ENCODE measurements at places on chromosomes 3 and 15.

GRCh38 chr3:11201251-11202019 lies 47.1 kb downstream of the HRH1 start:
- no peak for DNase-seq

DNA sequence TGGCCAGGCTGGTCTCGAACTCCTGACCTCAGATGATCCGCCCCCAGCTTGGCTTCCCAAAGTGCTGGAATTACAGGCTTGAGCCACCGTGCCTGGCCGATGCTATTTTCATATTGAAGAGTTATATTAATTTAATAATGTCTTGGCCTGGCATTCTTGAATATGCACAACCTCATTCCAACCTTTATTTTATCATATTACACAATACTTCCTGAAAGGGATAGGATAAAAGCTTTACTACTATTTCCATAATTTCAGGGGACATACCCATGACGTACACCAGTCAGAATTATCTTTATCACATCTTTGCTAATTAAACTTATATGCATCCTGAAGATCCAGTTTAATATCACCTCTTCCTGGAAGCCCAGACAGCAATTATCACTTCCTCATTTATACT lies 205.3 kb downstream of the ZIC4 start:
- no peak for DNase-seq

- no peak for DNase-seq
These were observed 14.4 kb downstream of the GOLGB1 start for GRCh38 chr3:121735047-121735696.

- DNase-seq = no peak
These were observed 45.7 kb downstream of the TCF12 start for GRCh38 chr15:56964182-56964581.

- no peak for DNase-seq
These were observed at the start of gene GPR156 for GRCh38 chr3:120284747-120285507. Gene GPR156, minus strand, starts transcription at chr3:120285222. Its CDS starts 41,124 bp downstream, at chr3:120244098.

DNA sequence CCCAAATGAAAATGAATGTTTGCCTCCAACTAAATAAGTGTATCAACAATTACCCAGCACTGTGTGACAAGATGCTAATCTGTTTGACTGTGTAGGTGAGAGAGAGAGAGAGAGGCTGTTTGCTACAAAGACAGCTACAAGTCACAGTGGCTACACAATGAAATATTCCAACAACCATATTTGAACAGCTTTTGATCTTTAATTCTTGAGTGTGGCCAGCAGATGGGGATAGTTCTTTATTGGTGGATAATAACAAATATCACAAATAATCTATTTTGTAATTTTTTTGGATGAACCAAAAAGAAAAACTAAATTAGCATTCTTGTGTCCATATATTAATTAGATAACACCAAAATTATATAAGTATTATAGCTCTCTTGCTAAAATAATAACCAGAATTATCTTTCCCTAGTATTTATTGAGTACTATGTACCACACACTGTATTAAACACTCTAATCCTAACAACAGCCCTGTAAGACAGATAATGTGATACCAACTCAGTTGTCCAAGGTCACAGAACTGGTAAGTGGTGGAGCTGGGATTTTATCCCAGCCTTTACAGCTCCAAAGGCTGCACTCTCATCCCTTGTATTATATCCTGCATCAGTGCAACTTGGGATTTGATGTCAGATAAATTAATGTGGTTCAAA lies 61.9 kb upstream of the C3orf80 start:
- DNase-seq = no peak

DNA sequence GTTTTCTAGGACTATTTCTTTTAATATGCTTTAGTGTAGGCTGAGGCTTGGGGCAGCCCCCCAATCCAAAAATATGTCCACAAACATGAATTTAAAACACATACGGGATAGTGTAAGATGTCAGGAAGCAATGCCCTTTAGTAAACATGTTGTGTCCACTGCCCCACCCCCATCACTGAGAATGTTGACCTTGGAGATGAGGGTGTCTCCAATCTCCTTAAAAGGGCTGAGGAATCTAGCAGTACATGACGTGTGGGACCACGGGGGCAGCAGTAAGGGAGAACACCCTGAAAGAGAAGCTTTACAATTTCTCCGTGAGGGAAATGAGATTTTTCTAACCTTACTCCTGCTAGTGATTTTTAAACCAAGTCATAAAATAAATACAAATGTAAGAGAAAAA lies 84.7 kb downstream of the SQOR start:
- no peak for DNase-seq

GRCh38 chr15:41659190-41659589 lies 1.0 kb upstream of the MGA start:
- no peak for DNase-seq

GRCh38 chr3:141178026-141178425 lies 53.6 kb upstream of the PXYLP1 start:
- DNase-seq = no peak

DNA sequence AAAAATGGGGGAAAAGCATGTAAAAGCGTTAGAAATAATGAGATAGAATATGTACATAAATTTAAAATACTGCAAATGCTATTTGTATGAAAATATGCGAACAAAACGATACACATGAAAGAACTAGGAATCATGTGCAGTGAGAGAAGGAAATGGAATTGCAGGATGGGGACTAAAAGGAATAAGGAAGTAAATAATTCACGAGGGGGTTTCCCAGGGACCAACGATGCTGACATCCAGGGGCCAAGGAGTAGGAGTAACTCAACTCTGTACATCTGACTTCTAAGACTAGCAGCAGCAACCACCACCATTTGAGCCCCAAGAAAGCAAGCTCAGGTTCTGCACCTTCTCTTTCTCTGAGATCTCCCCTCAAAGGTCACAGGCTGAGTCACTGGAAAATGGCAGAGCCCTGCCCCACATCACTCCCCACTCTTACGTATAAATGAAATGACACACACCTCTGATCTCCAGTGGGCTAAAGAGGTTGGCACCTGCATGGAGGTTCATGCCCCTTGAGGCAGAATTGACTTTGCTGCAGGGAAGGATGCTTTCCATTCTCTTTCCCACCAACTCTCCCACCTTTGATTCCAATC lies 100.0 kb upstream of the DLG1 start:
- no peak for DNase-seq

- DNase-seq = no peak
These were observed 11.6 kb upstream of the ZXDC start for GRCh38 chr3:126487151-126487771.

DNA sequence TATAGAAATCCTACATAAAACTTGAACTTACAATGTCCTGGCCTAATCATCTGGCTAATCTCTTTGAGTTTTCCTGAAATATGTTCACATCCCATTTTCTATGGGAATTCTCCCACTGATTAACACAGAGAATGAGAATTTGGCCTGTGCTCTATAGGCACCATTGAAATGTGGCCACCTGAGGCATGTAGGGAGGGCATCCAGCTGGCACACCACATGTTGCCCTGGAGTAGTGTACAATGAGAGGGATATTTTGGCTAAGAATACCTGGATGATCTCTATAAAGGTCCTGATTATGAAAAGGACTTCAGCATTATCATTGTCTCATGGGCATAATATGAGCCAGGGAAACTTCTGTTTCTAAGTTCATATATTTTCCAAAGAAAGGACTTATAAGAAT lies 324.0 kb downstream of the ZBTB20 start:
- DNase-seq = no peak

- DNase-seq = no peak
These were observed 84.5 kb upstream of the SYNPR start for GRCh38 chr3:63193647-63194046.

DNA sequence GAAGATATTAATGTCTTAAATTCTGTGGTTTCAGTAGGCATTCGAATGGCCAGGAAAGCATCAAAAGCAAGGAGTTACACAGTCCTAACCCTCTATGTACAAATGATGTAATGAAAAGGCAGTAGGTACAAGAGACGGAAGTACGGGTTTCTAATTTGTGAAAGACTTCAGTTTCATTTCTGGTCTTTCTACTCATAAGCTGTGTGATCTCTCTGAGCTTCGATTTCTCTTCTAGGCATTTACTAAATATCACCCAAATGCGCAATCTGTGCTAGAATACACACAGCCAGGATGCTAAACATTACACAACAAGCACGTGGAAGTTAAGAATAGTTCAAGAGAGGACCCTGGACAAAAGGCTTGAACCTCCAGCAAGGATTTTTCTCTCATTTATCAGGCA lies 17.9 kb upstream of the STIMATE start:
- no peak for DNase-seq

DNA sequence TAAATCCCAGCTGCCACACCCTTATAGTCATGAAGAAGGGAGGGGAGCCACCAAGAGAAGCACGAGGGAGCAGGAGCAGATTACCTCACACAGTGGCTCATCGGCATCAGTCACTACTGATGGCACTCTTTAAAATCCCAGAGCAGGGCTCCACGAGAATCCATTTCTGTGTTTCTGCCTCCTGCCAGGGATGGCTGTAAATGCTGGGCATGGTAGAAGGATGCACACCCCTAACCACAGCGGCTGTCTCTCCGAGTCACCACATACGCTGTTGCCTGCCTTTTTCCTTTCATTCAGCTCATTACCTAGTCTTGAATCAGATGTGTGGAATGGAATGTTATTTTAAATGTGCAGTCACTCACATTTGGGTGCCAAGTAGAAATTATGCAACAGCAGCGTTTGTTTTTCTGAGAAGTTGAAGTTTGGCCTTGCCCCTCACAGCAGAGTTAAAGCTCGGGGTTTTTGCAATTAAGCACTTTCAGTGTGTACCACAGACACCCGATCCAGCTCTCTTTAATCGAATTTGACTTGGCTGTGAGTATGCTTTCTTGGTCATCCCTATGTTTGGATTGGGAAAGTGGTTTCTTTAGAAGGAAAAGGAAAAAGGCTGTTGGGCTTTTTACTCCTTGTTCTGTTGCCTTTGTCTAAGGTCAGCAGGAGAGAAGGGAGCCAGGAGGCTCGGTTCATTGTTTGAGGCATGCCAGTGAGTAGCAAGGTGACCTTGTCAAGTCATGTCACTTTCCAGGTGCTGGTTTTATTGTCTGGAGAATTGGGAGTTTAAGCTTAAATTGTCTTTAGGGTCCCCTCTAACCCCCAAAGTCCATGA lies 284.2 kb upstream of the TPM1 start:
- DNase-seq = no peak

GRCh38 chr3:65593780-65594752 lies 444.7 kb downstream of the MAGI1 start:
- no peak for DNase-seq

- no peak for DNase-seq
These were observed 470.4 kb downstream of the ROBO1 start for GRCh38 chr3:79297245-79297960.

- DNase-seq = no peak
These were observed 180.2 kb upstream of the NR2F2 start for GRCh38 chr15:96150254-96150653.

DNA sequence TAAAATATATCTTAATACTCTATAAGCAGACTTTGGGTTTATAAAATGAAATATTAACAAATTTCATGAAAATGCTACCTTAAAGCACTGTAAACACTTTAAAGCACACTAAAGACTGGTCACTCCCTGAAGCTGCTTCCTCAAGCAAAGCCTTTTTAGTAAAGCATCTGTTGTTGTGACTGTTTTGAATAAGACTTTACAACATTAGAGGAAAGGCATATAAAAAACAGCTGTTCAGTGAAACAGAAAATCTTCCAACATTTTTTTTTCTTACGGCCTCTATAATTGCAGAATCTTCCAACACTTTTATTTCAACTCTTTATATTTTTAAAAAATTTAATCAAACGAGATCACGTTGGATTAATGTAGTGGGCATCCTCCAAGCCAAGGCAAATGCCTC lies 48.1 kb downstream of the GRK7 start:
- DNase-seq = no peak

GRCh38 chr3:179729086-179729485 lies 76.2 kb downstream of the USP13 start:
- DNase-seq = no peak

DNA sequence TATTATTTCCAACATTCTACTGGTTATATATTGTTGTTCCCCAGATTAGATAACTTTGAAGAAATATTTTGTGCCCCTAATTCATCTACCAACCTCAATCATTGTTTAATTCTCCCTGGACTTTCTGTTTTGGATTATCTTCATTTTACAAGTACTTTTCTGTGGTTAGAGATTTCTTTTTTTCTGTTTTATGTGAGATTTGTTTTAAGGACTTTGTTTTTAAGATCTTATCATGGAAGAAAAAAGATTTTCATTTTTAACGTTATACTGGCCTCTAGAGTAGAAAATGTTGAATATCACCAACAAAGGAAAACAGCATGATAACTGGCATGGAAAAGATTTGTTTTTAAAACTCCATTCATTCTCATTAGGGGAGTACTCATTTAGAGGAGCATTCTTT lies 210.9 kb upstream of the KCNMB2 start:
- no peak for DNase-seq

- DNase-seq = no peak
These were observed 68.5 kb downstream of the WWTR1 start for GRCh38 chr3:149589332-149589731.

- DNase-seq = no peak
These were observed 84.1 kb downstream of the LRIG1 start for GRCh38 chr3:66416556-66417304.

- DNase-seq = no peak
These were observed 141.8 kb upstream of the CFAP20DC start for GRCh38 chr3:59191651-59192050.

- DNase-seq = no peak
These were observed 38.1 kb downstream of the SLC2A2 start for GRCh38 chr3:170988378-170988777.

DNA sequence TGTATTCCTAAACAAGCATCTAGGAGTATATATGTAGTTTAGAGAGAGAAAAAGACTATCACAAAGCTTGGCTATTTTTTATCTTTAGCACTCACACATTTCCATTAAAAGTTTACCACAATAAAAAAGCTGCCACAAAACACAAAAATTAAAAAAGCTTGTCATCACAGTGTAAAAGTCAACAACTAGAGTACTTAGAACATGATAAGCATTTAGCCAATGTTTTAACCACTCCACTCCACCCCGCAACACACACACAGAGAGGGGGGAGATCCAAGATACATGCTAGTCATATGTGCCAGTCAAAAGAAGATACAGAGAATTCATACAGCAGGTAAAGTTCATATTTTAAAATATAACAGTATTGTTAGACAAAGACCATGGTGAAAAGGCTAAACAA lies 79.7 kb downstream of the STAG1 start:
- DNase-seq = no peak

DNA sequence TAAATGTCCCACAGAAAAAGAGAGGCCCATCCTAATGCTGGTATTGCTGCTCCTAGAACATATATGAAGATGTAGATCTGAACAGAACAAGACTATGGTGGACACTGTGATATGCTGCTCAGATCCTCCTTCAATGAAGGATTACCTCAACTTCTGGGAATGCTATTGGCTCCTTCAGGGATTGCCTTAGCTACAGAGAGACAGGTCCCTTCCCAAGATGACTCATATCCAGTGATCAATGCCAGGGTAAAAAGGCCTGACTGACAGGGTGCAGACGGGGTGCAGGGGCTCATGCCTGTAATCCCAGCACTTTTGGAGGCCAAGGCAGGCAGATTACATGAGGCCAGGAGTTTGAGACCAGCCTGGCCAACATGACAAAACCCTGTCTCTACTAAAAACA lies 20.5 kb upstream of the STAG1 start:
- DNase-seq = no peak

GRCh38 chr3:136958939-136959338 lies 1.2 kb downstream of the IL20RB start:
- DNase-seq = no peak

All from activated CD4-positive, CD25-positive, alpha-beta regulatory T cell treated with anti-CD3 and anti-CD28 coated beads, Interleukin-2, amount 50 U/mL, for 16 hours (primary cell).